H1 (cell line): ENCODE measurements at places on chromosomes 5 and 9.

GRCh38 chr9:107024193-107024592 lies 161.2 kb downstream of the ZNF462 start:
- DNase-seq: no peak

GRCh38 chr5:439636-440035 lies 3.3 kb upstream of the EXOC3 start:
- no peak for DNase-seq

DNA sequence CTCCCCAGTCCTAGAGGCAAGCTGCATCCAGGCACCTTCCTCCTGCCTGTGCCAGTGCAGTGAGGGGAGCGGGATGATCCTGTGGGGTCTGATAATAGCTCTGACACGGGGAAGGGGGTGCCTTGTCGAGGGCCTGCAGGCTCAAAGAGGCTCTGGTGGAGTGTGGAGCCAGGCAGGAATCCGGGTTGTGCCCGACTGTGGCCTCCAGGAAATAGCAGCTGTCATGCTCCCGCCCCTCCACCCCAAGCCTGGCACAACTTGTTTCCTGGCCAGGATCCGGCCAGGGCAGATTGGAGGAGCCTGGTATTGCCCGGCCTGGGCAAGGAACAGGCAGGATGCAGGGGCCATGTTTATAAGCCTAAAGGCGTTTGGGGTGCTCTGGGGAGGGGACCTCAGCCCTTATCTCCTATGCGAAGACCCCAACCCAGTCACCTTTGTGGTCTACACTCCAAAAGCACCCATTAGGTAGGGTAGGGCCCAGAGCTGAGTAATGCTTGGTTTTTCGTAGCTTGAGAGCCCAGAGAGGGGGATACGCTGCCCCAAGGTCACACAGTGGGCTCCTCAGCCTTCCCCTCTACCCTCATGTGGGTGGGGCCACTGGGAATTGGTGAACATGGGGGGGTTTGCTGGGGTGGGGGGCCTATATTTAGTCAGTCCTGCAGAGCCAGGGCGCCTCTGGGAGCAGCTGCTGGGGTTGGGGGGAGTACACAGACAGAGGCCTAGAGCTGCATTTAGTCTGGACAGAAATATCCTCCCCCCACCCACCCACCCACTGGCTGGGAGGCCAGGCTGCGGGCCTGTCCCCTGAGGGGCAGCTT lies 12.2 kb downstream of the CXXC5 start:
- DNase-seq: no peak

- no peak for DNase-seq
Observed at GRCh38 chr5:128613766-128614165, 75.7 kb upstream of the FBN2 start.

DNA sequence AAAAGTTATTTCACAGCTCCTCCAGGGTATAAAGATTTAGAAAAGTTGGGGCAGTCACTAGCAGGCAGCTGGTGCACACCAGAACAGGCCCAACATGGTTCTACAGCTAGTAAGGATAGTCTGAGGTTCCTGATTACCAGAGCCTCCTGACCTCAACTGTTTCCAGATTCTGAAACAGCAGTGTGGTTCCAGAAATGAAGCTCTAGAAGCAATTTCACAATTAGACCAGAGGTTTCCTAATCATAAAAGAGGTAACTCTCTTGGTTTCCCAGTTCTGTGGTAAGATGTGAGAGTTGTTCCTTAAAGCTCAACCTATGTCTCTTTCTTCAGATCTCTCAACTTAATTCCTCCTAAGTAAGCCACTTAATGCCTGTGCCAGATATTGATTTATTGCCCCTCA lies 11.9 kb downstream of the AGTPBP1 start:
- DNase-seq: no peak

DNA sequence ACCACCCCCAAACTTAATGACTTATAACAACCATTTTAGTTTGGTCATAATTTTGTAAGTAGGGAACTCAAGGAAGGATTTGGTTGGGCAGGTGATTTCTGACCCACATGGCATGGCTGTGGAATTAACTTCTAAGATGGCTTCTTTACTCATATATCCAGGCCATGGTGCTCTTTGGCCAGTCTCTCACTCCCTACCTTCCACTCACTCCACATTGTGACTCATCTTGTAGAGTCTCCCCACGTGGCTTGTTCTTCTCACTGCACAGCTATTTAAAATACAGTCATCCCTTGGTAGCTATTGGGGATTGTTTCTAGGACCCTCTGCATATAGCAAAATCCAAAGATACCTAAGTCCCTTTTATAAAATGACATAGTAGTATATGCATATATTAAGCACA lies 76.6 kb upstream of the MAST4 start:
- no peak for DNase-seq
